Stimulated activated CD8-positive, alpha-beta memory T cell treated with anti-CD3 and anti-CD28 coated beads, Interleukin-7, amount 100 ng/mL, for 48 hours (primary cell): ENCODE measurements at places on chromosomes 5 and 9.

- no peak for DNase-seq
Observed at GRCh38 chr9:15142878-15143534, 164.0 kb downstream of the TTC39B start.

- no peak for DNase-seq
Observed at GRCh38 chr5:173242079-173242478, 7.1 kb upstream of the NKX2-5 start.

DNA sequence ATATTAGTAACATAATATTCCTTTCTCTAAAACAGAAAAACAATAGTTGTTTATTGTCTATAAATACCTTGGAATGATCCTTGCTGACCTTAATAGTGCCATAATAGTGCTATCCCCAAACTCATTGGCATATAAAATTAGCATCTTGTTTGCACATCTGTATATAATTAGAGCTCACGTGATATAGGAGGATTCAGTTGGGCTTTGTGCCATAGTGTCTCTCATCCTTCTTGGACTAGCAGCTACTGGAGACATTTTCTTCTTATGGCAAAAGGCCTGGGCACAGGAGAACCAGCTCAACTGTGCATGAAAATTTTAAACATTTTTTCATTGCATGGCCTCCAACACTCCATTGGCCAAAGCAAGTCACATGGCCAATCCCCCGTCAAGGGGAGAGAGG lies 342.5 kb downstream of the SPATA31D1 start:
- DNase-seq = no peak

DNA sequence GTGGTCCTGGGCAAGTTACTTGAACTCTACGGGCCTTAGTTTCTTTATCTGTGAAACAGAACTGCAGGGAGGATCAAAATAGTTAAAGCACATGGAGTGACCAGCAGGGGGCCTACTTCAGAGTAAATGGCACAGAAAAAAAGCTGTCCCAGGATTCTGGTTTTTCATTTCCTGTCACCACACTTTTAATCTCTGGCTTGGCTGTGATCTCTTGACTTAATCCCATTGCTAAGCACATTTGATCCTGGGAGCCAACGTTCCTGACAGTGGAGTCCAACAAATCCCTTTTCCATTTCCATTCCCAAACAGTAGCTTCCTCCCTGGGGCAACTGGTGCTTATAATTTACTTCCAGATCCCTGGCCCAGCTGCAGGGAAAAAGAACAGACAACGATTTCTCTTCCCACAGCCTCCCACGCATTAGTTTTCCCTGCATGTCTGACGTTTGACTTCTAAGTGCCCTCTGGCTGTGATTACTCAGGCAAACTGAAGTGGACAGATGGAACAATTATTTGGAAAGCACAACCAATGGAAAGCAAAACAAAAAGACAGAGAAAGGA lies 136.5 kb upstream of the STK32A start:
- no peak for DNase-seq

GRCh38 chr5:151798674-151799073 lies 26.9 kb downstream of the G3BP1 start:
- no peak for DNase-seq

GRCh38 chr5:119344231-119344630 lies 11.6 kb upstream of the TNFAIP8 start:
- DNase-seq = no peak

GRCh38 chr9:30020161-30020560 lies 2364.3 kb upstream of the ACO1 start:
- no peak for DNase-seq

DNA sequence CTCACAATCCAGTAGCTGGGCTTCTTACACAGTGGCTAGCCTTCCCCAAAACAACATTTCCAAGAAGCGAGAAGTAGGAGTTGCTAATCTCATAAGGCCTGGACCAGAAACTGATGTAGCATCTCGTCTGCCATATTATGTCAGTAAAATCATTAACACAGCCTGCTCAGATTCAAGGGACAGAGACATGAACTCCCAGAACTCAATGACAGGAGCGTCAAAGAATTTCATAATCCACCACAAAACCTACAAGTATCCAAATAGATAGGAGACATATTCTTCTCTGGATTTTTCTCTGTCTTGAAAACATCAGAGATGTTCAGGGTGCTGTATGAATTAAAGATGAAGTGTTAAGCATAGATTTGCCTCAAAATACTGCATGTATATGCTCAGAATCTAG lies 457.6 kb upstream of the ACTBL2 start:
- DNase-seq = no peak

DNA sequence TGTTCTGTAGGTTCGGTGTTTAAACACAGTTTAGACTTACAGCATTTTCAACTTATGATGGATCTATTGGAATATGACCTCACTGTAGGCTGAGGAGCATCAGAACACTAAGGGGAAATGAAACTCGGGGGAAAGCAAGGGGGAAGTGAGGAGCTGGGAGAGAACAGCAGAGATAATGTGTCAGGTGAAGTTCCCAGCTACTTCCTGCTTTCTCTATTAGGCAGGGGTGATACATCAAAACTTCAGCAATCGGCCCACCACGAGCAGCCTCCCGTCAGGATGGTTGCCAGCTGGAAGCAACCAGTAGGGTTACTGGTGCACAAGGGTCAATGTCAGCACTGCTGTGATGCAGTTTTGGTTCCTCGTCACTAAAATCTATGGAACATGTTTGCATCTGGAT lies 34.3 kb downstream of the FAT2 start:
- no peak for DNase-seq

GRCh38 chr9:16575986-16576245 lies 294.6 kb downstream of the BNC2 start:
- no peak for DNase-seq

GRCh38 chr9:3575821-3576220 lies 50.0 kb upstream of the RFX3 start:
- DNase-seq = no peak

- DNase-seq = no peak
Observed at GRCh38 chr5:7902666-7903625, 34.0 kb downstream of the MTRR start.

- no peak for DNase-seq
Observed at GRCh38 chr9:109312783-109313182, 8.1 kb downstream of the EPB41L4B start.

- no peak for DNase-seq
Observed at GRCh38 chr5:93677359-93677891, 64.0 kb downstream of the POU5F2 start.

DNA sequence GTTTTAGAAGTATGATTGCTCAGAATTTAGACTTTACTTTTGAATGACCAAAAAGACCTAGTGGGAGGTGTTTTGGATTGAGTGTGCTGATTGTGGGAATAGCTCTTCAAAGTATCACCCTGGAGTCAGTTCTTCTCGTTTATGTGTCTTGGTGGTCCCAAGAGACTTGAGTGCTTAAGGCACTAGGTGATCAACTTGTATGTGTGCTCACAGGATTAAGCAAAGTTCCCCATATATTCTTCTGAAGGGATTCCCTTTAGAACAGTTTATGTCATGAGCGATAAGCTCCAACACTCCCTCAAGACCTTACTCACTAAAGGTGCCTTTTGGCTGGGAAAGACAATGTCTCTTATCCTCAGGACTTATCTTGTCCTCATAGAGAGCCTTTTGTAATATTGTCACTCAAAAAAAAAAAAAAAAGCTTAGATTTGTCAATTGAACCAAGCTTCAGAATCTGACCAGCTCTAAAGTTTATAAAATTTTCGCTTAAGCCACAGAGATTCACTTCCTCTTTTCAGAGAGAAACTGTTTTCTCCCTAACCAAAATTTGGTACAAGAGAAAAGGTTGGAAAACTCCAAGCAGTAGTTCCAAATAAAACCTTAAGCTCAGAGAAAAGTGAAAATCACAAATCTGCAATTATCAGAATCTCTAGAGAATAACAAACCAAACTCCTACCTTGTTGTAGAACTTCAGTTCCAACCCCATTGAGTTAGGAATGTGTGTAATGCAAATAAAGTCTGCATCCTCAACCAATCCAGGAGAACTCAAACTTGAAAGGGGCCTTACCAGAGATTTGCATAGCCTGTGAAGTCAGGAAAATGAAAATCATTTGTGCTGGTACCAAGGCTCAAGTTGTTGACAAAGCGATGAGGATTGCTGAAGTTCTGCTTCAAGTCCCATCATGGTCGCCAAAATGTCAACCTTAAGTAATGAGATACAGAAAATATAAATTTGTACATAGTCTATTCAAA lies 40.0 kb upstream of the PDZD2 start:
- no peak for DNase-seq

DNA sequence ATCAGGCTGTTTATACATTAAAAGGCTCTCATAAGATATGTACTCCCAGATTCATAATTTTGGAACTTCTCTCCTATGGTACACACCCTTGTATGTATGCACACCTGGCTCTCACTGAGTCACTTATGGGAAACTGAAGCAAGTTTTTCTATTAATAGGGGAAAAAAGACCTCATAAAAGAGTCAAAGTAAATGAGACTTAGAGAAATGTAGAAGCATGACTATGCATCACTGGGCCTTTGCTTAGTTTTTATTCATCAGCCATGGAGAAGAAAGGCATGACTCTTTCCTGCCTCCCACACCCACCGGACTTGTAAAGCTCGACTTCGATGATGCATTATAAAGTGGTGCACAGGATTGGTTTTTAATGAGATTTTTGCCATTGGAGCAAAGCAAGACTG lies 28.2 kb downstream of the MTAP start:
- DNase-seq = no peak

- DNase-seq = no peak
Observed at GRCh38 chr9:127817881-127818434, 15.3 kb downstream of the FPGS start.

GRCh38 chr9:10633785-10634184 lies 21.0 kb upstream of the PTPRD start:
- DNase-seq = no peak

GRCh38 chr5:168786147-168786546 lies 207.0 kb upstream of the PANK3 start:
- no peak for DNase-seq

- DNase-seq = no peak
Observed at GRCh38 chr9:134896834-134897583, 16.4 kb downstream of the FCN2 start.

DNA sequence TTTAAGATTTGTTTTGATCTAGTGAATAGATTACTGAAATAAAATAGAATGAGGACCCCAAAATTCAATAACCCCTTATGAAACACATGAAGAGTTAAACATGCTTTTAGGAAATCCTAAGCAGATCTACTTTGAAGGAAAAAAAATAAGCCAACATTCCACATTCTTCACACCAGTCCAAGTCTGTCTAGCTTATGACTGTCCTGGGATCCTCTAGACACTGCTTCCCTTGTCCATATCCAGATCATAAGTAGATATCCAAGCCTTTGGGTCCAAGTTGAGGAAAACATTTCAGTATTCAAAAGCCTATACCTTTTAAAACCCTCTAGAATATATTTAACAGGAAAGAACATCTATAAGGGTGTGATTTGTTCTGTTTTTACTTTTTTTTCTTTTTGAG lies 58.8 kb upstream of the MINAR2 start:
- no peak for DNase-seq

DNA sequence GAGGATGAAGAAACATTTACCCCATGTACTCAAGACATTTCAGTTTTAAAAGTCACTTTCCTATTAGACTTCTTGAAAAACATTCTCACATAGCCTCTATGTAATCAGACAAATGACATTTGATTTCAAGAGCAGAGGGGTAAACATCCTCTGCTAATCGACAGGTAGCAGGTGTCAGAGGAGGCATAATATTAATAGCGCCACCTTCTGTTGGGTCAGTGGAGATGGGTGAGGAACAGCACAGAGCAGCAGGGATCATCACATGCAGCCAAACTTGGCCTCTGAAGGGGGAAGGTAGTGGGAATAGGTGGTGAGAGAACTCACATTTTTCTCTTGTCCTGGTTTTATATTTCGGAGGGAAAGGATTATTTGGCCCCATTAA lies 3.3 kb upstream of the LSM11 start:
- no peak for DNase-seq

DNA sequence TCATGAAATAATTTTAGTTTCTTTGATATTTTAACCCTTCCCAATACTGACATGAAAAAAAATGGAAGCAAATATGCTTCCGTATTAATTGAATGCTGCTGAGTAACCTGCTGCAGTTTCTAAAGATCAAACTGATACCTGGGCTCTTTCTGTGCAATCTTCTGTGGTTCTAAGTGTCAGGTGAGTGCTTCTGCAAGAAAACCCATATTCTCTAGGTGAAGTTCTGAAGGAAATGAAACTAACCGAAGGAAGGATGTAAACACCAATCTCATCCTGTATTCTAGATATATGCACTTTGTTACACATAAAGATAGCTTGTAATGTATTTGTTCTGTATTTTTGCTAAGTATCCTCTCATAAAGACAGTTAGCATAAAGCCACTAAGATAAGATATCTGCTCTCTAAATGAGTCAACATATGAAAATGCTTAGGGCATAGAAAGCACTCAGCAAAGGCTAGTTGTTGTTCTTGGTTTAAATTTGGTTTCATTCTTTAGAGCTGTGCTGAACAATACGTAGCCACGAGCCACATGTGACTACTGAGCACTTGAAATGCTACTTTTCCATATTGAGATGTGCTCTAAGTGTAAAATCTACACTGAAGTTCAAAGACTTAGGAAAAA lies 52.0 kb downstream of the ITGA2 start:
- DNase-seq = no peak

DNA sequence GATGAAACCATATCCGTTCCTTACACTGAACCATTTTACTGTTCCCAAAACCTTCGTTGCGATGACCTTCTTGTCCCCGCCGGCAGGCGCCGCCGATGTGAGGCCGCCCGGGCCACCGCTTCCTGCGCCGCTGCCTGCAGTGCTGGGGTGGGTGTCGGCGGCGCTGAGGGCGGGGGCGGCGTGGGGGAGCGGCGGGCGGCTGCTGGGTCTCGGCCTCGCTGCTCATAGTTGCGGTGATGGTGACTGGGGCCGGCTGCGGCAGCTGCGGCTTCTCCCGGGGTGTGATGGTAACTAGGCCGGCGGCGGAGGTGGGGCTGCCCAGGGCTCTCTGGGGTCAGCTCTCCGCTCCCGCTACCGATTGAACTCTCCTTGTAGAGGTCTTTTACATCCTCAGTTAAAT lies 14.1 kb upstream of the OR2S2 start:
- DNase-seq = no peak

DNA sequence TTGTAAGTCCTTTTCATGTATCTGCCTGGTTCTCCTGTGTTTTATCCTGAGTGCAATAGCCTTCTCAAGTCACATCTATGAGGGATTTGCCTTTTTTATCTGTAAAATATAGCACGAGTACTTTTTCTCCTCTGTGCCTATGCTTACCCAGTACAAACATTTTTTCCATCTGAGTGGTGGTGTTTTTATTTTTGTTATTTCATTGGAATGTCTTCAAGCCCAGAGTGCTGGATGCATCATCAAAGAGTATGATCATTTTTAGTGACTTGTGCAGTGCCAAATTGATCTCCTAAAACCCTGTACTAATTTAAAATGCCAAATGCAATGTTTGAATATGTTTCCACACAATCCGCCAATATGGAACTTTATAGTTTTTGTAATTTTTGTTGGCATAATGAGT lies 86.1 kb downstream of the TLE4 start:
- DNase-seq = no peak

GRCh38 chr9:126114850-126115460 lies 211.7 kb upstream of the MVB12B start:
- no peak for DNase-seq
